Stimulated activated CD8-positive, alpha-beta memory T cell treated with anti-CD3 and anti-CD28 coated beads, Interleukin-12 subunit alpha, Interleukin-12 subunit beta, amount 100 ng/mL, for 1 hour (primary cell): ENCODE measurements at places on chromosomes 3 and 15.
A peak's percentile ranks its signal among the peaks of the same experiment; 100 is the strongest.

- DNase-seq: no peak
Measured at GRCh38 chr3:99579246-99579645, 59.1 kb upstream of the COL8A1 start.

DNA sequence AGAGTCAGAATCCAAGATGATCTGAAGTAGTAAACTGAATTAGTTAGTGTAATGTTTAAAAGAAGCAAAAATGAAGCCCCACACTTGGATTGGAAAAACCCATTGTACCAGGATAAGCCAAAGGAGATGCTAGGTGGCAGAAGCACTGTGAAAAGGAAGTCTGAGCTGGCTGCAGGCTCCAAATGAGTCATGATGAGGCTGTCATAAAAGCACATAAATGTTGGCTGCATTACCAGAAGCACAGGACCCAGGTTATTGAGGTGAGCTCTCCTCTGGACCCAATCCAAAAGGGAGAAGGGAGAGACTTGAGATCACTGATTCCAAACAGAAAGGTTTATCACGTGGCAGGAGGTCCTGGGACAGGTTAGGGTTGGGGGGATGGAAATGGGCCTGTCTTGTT, 3.2 kb upstream of the ACAN start:
- DNase-seq: no peak

- DNase-seq: no peak
Measured at GRCh38 chr3:9951126-9951525, 1.1 kb downstream of the PRRT3 start.

DNA sequence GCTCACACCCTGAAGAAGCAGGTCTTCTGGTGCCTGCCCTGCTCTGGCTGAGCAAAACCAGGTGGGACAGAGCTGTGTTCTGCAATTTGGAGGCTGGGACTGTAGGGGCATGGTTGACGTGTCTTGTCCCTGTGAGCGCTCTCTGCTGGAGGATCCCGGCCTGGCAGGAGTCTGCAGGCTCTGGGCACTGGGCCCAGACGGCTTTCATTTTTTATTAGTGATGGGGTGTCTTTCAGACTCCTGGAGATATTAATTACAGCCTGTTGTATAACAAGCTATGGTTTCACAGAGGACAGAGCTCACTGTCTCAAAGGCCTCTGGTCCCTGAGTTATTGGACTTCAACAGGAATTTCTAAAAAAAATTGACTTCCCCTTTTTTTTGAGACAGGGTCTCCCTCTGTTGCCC, 29.5 kb upstream of the ZNF710 start:
- DNase-seq: no peak

GRCh38 chr3:186653984-186654383, 11.8 kb upstream of the HRG start:
- no peak for DNase-seq

DNA sequence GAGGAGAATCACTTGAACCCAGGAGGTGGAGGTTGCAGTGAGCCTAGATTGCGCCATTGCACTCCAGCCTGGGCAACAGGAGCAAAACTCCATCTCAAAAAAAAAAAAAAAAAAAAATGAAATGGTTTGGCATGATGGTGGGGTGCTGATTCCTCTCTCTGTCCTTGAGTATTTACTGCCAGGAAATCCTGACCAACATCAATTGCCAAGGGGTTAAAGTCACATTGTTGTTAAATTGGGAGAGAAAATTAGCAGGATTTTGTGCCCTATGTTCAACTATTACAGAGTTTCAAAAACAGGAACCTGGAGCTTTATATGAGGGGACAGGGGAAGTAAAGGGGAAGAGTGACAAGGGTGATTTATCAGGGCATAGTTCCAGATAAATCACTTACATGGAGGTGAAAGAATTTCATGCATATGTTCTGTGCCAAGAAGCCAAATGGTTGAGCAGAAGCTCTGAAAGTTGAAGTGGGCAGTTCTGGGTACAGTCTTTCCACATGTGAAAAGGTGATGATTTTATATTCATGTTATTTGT, 70.5 kb upstream of the TSEN2 start:
- DNase-seq: no peak

- no peak for DNase-seq
Measured at GRCh38 chr3:128347282-128347681, 119.4 kb downstream of the DNAJB8 start.

- no peak for DNase-seq
Measured at GRCh38 chr15:101276501-101277037, 716 bp downstream of the SELENOS start.

GRCh38 chr3:46987743-46988401, 8.4 kb downstream of the NBEAL2 start:
- peak; percentile 77 for DNase-seq

- no peak for DNase-seq
Measured at GRCh38 chr3:115204475-115204874, 57.4 kb upstream of the ZBTB20 start.

DNA sequence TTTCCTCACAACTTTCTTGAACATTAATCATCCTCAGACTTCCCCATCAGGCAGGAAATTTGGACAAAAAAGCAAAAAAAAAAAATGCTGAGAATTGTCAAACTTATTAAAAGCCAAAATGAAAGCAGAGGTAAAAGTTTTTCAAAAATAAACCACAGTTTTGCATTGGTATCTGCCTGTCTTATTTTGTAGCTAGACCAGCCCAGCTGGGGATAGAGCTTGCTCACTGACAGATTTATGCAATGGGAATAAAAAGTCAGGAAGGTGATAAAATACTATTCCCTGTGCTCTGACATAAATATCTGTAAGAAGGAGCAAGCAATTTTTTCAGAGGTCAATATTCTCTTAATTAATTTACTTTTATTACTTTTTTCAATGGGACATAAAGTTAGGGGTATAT, 1006.7 kb upstream of the ALCAM start:
- DNase-seq: no peak

DNA sequence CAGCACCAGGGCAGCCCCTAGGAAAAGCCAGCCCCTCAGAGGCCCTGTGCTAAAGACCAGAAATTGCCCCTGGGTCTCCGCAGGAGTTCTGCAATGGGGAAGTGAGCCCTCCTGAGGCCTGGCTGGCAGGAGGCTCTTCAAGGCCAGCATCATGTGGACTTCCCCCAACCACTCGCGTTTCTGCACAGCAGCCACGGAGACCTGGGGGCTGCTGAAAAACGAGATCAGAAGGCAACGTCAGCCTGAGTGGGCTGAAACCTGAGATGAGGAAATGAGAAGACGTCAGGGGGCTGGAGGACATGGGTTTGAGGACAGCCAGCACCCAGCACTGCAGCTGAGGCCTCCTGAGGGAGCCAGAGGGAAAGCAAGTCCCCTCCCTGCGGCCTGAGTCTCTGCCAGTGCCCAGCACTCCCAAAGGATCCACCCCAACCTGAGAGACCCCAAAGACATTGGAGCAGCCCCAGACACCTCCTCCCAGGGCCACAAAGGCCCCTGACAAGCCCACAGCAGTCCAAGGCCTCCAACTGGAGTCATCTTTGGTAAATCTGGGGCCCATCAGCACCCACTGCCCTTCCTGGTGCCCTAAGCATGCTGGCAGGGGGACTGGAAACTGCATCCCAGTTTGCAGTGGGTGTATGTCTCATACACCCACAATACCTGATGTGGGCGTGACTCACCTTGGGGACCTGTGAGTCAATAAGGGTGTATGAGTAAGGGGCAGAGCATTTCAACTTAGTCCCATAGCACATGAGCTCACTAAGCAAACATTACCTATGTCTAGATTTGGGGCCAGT, 29.2 kb upstream of the CYP11A1 start:
- peak; percentile 24 for DNase-seq

- no peak for DNase-seq
Measured at GRCh38 chr15:89114990-89115389, 26.7 kb downstream of the ABHD2 start.

- no peak for DNase-seq
Measured at GRCh38 chr3:15929944-15930571, 132.3 kb upstream of the ANKRD28 start.

- no peak for DNase-seq
Measured at GRCh38 chr3:7733933-7734332, 767.7 kb upstream of the LMCD1 start.

DNA sequence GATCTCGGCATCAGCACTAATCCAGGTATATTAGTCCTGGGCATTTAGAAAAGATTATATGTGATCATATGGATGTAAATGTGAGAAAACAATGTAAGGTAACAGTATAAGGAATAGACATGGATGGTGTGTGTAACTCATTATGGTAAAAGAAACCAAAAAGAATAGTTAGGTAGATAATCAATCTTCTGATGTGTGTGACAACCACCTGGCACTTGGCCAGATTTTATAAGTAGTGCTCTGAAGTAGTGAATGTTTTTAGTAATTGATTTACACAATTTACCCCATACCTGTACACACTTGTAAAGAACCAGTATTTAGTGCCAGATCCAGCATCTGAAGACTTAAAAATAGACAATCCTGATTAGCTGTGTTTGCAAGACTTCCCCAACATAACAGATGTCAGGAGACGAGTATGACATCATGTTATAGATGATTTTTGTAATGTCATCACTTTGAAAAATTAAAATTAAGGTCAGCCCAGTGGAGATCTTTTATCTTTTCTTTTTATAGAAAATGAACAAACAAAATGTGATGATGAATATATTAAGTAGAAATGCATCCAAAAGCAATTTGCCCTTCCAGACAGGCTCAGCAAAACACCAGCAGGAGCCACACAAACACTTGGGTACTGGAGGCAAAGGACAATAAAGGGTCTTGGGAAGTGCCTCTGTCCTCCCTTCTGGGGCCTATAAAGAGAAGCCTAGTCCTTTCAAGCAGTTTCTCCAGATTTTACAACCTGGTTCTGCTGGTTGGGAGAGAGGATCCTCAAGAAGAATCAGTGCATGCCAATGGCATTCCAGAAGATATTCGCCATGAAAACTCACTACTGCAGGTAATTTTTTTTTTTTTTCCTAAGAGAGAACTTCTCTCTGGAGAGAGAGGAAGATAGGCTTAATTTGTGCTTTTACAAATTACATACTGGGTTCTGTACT, 140.7 kb downstream of the MECOM start:
- no peak for DNase-seq

- DNase-seq: no peak
Measured at GRCh38 chr3:61157414-61157813, 93.8 kb downstream of the FHIT start.

- DNase-seq: no peak
Measured at GRCh38 chr15:40747685-40748631, 7.1 kb downstream of the RMDN3 start.

DNA sequence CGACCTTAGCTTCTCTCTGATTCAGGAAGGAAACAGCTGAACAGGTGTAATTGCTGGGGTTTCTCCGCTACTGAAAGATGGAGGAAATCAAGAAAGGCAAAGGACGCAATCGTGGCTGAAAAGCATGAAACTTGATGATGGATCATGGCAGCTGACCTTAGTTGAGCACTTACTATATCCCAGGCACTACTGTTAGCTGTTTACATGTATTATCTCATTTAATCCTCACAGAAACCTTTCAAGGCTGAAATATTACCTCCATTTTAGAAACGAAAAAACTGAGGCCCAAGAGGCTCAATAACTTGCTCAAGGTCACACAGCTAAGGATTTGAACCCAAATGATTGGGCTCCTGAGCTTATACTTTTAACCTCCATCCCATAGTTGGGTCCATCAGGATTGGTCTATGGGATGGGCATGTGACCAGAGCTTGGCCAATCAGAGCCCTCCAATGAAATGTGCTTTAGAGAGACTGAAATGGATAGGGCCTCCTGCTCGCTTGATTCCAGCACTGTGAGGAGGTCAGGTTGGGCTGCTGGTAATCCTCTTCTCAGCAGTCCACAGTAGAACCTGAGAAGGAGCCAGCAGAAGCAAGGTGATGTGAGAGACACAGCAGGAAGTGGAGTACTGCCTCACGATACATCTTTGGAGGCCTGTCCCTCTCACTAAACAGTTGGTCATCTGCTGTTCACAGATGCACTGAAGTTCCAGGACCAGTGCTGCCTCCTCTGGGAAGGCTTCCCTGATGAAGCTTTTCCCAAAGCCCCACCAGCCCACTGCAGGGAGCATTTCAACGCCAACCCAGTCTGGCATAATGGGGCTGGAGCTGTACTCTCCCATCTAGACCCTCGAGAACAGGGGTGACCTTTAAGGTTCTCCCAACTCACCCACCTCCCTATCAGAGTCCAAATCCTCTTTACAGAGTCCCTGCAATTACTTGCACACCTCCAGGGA, 10.4 kb downstream of the CLN6 start:
- no peak for DNase-seq

- DNase-seq: no peak
Measured at GRCh38 chr3:197309528-197310361, 11.3 kb upstream of the DLG1 start.

DNA sequence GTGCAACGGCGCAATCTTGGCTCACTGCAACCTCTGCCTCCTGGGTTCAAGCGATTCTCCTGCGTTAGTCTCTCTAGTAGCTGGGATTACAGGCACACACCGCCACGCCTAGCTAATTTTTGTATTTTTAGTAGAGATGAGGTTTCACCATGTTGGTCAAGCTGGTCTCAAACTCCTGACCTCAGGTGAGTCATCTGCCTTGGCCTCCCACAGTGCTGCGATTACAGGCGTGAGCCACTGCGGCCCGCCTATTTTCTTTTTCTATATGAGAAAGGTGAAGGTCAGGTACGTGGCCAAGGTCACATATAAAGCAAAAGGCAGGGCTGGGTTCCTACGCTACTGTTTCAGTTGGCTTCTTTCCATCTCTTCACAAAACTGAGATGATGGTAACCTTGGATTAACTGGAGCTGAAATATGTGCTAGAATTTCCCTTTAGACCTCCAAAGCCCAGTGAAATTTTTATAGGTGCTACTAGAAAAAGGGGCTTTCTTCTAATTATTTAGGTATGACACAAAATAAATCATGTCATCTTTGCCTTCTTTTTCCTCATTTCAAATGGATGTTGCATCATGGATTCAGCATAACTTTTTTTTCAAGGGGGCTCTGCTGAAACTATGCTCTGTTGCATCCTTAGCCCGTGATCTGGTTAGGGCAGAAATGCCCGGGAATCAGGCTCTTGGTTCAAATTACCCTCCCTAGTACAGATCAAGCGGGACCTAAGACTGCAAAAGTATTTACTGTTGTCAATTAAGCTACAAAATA, 68.5 kb downstream of the MYO1E start:
- DNase-seq: no peak

DNA sequence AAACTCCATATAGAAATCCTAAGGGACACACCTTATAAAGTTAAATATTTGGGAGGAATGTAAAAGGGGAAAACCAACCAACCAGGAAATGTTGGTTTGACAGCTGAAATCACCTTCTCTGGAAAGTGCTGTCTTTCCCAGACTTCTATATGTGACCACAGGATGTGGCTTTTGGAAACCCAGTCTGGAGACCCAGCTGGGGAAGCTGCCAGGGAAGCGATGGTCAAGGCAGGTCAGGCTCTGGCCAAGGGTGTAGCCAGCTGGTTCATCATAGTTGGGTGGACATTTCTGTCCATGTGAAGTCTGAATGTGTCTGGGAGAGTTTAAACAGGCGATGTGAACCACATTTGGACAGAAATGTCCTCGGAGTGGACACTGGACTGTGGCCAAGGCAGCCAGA, 73.9 kb downstream of the ARNT2 start:
- DNase-seq: no peak

DNA sequence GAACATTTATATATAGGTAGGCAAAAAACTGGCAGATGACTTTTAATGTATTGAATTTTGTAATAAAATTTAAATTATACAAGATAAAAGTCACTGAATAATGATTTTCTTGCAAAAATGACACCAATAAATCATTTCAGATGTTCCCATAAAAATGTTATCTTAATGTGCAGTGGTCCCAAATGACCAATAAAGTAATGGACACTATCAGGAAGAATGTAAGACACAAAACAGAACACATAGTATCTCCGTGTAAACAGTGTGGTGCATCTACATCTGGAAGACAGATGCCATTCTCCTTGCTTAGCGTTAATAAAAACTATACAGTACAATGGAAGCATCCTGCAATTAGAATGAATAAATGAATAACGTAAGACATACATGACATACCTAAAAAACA, 41.5 kb downstream of the FGF7 start:
- DNase-seq: no peak

- DNase-seq: no peak
Measured at GRCh38 chr3:48592519-48593087, 2.5 kb downstream of the COL7A1 start.
